ENCODE measurements at places on chromosomes 5 and 9. TPM values are rescaled to one million over a fixed set of nuclear protein-coding genes. Genes with fewer than 3 reads are reported as not detected.

DNA sequence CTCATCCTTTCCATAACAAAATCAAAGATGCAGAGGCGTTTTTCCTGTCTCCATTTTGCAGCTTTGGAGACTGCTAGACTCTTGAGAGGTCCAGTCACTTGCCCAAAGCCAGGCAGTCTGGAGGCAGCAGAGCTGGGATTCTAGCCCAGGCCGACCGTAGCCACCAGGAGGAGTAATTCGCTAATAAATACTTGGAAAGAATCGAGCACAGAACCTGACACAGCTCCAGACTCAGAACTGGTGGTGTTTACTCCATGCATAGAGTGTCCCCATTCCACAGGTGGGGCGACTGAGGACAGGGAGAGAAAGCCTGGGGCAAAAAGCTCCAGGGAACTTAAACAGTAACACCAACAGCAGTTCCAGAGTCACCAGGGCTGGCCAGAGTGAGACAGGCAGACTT is 10.7 kb upstream of the CERCAM start:
- DNase-seq = no peak

DNA sequence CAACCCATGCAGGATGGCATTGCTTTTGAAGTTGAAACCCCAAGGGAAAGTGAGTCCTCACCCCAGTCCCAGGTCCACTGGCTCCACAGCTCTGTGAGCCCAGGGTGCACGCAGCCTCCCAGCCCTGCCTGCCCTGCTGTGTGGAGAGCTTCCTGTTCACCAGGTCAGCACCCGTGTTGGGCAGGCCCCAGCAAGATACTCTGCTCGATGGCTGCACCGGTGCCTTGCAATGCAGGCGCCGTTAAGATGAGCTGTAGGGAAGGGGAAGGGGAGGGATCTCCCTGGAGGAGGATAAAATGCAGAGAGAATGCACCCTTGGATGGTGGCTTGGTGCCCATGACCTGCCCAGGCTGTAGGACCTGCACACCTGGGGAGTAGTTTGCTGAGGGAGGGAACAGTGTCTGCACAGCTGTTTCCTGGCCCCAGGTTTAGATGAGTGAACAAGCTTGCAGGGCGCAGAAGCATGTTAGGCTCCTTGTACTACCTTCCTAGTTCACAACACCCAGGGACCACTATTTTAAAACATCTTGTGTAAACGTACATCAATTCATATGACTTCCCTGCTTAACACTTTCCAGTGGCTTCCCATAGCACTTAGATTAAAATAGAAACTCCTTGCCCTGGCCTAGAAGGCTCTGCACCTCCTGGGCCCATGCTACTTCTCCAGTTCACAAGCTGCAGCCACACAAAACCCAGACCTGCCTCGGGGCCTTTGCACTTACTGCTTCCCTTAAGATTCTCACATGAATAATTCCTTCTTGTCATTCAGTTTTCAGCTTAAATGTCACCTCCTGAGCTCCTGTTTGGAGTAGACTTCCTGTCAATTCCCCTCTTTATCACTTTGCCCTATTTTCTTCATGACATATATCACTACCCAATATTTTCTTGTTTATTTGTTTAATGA is 19.6 kb downstream of the FAT2 start:
- no peak for DNase-seq

DNA sequence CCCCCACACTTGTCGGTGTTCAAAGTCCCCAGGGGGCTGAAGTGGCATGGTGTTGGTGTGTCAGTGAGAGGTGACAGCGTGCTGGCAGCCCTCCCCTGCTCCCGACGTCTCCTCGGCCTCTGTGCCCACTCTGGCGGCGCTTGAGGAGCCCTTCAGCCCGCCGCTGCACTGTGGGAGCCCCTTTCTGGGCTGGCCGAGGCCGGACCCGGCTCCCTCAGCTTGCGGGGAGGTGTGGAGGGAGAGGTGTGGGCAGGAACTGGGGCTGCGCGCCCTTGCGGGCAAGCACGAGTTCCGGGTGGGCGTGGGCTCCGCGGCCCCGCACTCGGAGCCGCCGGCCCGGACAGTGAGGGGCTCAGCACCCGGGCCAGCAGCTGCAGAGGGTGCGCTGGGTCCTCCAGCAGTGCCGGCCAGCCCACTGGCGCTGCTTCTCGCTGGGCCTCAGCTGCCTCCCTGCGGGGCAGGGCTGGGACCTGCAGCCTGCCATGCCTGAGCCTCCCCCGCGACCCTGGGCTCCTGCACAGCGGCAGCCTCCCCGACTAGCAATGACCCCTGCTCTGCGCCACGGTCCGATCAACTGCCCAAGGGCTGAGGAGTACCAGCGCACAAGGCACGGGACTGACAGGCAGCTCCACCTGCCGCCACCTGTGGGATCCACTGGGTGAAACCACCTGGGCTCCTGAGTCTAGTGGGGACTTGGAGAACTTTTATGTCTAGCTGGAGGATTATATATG is 224.1 kb upstream of the RIOK2 start:
- no peak for DNase-seq

DNA sequence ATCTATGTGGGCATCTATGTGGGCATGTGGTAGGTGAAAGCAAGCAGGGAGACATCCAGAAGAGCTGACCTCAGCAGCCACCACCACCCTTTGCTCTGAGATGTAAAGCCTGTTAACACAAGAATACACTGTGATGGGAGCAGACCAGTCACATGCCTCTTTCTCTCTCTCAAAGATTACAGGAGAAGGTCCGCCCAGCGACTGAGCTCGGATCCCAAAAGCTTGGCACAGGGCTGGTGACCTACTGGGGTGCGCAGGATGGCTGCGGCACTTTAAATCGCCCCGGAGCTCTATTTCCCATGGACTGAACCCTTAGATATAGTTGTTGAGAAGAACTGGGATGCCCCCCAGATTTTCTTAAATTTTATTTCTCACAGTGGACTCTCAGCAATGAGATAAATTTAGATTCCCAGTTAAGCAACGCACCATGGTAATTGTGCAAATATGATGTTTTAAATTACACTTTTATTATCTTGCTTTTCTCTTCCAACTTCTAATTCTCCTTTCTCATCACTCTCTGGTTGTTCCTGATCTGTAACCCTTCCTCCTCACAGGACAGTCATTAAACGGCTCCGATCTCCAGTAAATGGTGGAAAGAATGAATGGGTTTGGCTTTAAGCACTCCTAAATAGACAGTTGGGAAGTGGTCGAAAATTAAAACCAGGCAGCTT is 37.7 kb upstream of the ICE1 start:
- DNase-seq = no peak

- no peak for DNase-seq
Measured at GRCh38 chr5:159566832-159567231, 236.5 kb upstream of the IL12B start.

- DNase-seq = no peak
Measured at GRCh38 chr5:158629591-158630312, 470.0 kb downstream of the EBF1 start.

- DNase-seq = no peak
Measured at GRCh38 chr5:127431977-127432585, 85.4 kb upstream of the PRRC1 start.

DNA sequence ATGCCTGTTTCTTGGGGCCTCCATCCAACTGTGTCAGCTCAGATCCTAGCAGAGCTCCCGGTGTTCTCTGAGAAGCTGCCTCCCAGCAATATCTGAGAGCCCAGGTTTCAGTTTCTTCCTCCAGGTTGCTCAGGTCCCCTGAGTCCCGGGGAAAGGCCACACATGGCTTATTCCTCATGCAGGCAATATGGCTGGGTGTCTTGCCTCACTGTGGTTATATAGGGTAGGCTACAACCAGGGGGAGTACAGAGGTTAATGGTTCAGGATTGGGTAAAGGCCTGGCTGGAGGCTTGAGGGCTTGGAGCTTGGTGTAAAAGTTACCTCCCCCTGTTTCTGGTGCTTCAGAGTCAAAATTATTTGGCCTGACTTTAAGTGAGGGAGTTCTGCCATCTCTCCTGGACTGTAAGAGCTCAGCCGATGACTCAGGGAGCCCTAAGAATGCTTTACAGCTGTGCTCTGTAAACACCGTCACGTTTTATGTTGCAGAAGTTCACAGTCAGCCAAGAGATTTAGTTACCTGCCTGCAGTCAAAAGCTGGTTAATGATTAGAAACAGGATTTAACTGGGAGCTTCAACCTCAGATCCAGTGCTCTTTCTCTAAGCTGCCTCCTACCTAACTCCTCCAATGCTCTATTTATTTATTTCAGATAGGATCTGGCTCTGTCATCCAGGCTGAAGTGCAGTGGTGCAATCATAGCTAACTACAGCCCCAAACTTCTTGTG is 24.3 kb upstream of the UBAP2 start:
- DNase-seq = no peak

DNA sequence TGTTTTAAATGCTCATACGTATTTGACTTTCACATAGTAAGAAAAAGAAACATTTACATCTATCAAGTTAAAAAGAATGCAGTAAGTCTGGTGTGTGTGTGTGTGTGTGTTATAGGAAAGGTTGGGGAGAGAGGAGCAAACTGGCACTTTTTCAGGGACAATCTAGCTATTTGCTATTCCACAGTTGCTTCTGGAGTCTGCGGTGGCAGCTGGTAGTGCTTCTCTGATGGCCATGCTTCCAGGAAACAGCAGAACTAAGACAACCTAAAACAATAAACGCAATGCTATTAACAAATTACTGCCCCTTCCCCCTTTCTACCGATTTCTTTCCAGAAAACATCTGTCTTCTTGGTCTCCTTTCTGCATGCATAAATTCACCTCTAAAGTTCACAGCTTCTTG is 70.0 kb upstream of the CDH10 start:
- DNase-seq = no peak

GRCh38 chr9:20823051-20823450 is 139.0 kb downstream of the FOCAD start:
- no peak for DNase-seq

DNA sequence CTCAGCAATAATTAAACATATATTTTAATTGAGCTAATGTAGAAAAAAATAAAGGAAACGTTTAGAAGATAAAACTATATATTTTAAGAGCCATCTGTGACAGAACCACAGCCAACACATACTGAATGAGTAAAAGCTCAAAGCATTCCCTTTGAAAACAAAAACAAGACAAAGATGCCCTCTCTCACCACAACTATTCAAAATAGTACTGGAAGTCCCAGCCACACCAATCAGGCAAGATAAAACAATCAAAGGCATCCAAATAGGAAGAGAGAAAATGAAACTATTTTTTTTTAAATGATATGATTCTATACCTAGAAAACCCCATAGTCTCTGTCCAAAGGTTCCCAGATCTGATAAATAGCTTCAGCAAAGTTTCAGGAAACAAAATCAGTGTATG is 262.0 kb downstream of the HTR1A start:
- no peak for DNase-seq

DNA sequence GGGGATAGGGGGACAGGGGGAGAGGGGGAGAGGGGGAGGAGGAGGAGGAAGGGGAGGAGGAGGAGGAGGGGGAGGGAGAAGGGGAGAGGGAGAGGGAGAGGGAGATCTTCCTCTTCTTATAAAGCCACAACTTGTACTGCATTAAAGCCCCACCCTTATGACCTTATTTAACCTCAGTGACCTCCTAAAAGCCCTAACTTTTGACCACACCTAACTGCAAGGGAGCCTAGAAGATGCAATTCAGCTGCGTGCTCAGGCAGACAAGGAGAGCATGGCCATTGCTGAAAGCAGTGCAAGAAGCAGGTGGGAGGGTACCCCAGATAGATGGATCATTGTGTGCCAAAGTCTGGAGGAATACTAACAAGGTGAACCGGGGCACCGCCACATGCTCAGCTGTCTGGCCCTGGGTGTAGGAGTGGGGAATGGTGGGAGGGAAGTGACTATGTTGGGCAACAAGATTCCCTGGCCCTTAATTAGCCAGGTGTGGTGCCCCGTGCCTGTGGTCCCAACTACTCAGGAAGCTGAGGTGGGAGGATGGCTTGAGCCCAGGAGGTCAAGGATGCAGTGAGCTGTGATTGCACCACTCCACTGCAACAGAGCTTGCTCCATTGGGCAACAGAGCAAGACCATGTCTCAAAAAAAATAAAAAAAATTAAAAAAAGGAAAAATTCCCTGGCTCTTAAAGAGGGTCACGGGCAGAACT is 125.4 kb upstream of the BOD1 start:
- DNase-seq = no peak

- DNase-seq = no peak
Measured at GRCh38 chr5:45042283-45042682, 233.5 kb downstream of the MRPS30 start.

GRCh38 chr9:104826079-104826775 is 62.3 kb downstream of the NIPSNAP3B start:
- DNase-seq = no peak

GRCh38 chr5:146009020-146009419 is 72.6 kb downstream of the SH3RF2 start:
- DNase-seq = no peak

DNA sequence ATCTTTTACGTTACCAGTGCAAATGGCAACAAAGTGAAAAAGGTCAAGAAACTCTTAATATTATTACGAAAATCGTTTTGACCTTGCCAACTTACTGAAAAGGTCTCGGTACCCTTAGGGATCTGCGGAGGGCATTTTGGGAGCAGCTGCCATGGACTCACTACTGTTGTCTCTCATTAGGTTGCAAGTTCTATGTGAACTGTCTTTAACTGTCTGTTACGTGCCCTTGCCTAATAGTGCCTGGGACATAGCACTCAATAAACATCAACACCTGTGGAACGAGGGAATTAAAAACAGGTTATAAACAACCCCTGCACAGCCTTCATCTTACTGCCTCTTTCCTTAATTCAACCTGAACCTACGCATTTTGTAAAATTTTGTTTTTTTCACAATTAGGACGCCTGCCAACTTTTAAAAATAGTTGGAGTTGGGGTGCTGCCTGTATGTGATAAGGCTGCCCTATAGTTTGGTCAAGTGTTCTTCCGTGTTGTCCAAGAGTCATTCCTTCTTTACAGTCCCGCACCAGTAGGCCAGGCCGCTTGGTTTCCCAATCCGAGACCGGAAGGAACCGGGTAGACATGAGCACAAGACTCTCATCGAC is 527 bp upstream of the SREK1 start:
- no peak for DNase-seq

DNA sequence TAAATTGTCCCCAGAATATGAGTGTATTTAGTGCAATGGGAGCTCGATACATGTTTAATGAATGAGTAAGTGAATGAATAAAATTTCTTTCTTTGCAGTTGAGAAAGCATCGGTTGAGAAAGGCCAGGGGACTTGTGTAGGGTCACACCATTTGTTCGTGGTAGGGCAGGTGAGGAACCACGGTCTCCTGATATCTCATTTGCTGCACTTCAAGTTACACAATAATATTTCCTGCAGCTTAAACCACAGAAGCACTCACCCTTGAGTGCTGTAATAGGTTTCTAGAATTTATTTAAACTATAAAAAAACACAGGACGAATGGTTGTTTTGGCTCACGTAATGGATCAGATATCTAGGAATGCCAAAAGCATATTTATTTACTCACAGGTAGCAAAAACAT is 429.8 kb downstream of the SPATA31D1 start:
- DNase-seq = no peak

The FAM193B gene
- 99.1 TPM for polyA plus RNA-seq

The ANKRD18B gene
- polyA plus RNA-seq = 1.4 TPM

The PLAC8L1 gene
- polyA plus RNA-seq = 0.57 TPM

The CENPP gene
- polyA plus RNA-seq = 5.2 TPM

The ANXA2R gene
- polyA plus RNA-seq = 1.3 TPM

All from right renal pelvis (tissue), 4 donors.